ENCODE measurements at places on chromosomes 12 and 14.

DNA sequence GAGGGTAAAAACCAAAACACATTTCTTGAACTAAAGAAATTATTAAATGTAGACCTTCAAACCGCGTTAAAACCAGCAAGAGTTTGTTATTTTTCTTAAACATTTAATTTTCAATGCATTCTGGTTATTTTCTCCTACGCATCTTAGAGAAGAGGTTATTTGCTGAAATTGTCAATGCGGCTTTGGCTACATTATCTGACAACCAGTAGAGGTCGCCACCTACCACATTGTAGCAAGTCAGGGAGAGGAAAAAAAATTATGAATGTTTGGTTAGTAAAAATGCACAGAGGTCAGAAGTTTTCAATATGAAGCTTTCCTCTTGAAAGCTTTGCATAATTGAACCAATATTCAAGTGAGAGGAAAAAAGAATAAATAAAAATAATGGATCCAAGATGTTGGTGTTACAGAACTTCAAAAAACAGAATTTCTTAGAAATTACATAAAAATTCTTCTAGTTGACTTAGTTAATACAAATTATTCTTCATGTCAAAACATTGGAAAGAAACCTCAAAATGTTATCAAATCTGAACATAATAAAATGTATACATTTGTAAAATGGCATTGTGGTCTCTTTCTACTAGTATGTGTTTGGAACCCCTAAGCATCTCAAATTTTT, 159.4 kb upstream of the TMTC2 start:
- DNase-seq: peak; percentile 49

- no peak for DNase-seq
Observed at GRCh38 chr14:63747846-63748245, 20.0 kb upstream of the SGPP1 start.

GRCh38 chr14:43896044-43896443, 611.0 kb downstream of the FSCB start:
- DNase-seq: no peak

DNA sequence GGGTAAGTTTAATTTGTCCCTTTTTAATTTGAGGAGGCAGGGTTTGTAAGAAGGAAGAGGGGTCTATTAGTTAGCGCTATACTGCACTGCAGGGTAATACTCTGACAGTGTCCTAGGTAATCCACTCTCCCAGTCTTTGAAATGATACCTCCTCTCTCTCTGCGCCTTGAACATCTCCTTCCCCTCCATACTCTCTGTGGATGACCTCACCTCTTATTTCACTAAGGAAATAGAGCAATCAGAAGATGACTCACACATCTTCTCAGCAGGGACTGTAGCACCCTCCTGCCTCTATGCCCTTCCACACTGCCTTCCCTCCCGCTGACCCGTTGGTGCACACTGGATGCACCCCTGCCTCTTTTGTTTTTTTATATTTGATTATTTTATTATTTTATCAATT, 94.2 kb downstream of the GRIP1 start:
- DNase-seq: peak; percentile 56

DNA sequence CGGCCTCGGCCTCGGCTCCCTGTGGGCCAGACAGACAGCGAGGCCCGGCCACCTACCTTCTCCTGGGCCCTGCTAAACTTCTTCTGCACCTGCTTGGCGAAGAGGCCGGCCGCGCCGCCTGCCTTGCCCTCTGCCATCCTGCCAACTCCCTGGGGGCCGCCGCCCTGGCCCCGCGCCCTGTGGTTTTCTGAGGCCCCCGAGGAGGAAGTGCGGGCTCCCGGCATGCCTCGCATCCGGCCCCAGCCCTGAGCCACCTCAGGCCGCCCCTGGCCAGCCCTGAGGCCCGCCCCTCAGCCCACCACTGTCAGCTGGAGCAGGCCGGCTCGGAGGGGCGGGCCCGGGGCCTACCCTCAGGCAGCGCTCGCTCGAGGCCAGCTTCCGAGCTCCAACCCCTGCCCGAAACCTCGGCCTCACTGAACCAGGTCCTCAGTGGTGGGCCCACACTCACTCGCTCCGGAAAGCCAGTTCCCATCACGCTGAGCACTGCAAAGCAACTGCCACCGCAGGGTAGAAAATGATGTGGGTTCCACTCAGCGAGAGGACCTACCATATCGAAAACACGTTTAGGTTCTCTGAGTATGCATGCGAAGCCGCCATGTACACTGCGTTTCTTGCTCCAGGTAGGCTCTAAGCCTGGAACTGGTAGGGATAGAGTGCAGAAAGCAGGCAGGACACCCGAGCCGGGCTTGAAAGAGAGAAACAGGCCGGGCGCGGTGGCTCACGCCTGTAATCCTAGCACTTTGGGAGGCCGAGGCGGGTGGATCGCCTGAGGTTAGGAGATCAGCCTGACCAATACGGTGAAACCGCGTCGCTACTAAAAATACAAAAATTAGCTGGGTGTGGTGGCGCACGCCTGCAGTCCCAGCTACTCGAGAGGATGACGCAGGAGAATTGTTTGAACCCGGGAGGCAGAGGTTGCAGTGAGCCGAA, at the start of gene BIN2:
Gene BIN2, minus strand, starts transcription at position 209 of the 930 bp plus-strand sequence. Its CDS starts 72 bp downstream, at position 137.
- no peak for DNase-seq

- DNase-seq: no peak
Observed at GRCh38 chr14:99747582-99748330, 45.5 kb upstream of the EML1 start.

DNA sequence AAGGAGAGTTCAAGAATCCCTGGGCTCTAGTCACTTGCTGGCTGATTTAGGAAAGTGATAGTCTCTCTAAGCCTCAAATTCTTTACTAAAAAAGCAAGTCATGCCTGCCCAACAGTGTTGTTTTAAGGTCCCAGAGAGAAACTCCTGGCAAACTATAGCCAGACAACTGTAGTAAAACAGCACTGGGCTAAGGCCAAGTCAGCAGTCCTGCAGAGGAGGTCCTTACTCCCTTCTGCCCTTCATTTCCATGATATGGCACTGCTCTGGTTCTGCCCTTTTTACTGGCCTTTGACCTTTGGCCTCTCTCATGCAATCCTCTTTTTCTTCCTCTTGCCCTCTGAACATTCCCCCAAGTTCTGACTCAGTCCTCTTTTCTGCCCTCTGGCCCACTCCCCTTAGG, 74.9 kb downstream of the VWF start:
- DNase-seq: no peak

DNA sequence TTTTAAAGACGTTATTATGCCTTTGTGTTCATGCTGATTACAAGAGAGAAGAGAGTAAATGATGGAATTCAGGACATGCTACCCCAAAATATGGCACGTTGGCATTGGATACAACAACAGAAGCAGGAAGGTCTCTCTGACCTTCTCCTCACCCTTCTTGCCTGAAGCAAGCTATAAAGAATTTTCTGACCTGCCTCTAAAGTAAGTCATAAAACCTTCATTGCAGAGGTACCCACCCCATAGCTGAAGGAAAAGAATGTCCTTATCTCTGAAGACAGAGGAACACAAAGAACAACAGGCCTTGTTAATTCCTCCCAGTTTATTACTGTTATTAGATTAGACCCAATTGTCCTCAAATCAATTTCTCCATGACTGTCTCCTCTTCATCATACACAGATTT, 176.2 kb downstream of the FBXL14 start:
- no peak for DNase-seq

DNA sequence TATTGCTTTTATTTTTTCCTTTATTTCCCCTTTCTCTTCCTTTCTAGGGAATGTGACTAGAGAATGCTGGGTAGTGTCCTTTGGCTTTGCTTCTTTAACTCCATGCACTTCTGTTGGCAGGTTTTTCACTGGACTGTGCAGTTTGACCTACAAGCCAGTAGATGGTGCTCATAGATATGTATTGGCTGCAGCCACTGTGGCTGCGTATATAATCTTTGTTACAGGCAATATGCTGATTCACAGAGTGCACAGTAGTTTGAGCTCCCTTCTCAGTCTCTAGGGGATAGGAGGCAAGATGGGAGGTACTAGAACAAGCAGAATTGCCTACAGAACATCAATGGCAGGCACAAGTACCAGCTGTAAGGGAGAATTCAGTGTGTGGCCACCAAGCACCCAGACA, 503.5 kb downstream of the LRFN5 start:
- peak; percentile 70 for DNase-seq

DNA sequence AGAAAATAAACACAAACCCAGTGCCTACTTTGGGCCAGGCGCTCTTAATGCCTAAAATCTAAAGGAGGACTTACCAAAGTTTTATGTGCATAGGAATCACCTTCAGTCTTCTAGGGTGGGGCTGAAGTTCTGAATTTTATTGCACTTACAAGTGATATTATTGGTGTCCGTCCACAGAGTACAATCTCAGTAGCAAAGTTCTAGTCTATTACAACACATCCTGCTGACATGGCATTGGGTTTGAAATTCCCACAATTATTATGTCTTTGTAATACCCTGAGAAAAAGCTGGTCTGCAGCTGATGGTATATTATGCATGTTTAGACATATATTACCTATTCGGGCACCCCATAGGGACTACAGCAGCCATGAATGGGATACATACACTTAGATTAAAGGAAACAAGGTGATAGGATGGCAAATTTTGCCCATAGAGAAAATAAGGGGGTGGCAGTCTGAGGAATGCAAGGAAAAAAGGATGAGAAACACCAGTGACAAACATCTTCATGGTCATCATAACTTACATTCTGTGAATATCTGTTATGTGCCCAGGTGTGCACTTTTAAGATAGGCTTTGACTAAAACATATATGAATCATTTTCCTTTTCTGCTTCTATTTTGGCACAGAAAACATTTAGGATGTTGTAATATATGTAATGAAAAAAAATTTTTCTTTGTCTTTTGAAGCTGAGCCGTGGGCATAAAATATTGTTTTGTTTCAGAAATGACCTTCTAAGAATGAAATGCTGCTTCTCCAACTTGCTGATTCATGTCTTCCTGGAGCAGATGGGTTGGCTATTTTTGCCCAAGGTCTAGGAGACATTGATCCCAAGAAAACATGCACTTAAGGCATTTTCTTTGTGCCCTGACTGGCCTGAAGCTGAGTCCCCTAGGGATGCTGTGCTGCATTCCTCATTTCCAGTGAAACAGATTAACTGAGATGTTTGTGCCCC, 27.2 kb upstream of the ALG10 start:
- DNase-seq: no peak

DNA sequence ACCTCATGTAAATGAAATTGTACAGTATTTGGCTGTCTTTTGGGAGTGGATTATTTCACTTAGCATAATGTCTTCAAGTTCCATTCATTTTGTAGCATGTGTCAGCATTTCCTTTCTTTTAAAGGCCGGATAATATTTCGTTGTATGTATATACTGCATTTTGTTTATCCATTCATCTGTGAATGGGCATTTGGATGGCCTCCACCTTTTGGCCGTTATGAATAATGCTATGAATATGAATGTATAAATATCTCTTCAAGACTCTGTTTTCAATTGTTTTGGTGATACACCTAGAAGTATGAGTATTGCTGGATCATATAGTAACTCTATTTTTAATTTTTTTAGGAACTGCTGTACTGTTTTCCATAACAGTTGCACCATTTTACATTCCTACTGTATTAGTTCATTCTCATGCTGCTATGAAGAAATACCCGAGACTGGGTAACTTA, 164.9 kb downstream of the DYRK2 start:
- peak; percentile 74 for DNase-seq

DNA sequence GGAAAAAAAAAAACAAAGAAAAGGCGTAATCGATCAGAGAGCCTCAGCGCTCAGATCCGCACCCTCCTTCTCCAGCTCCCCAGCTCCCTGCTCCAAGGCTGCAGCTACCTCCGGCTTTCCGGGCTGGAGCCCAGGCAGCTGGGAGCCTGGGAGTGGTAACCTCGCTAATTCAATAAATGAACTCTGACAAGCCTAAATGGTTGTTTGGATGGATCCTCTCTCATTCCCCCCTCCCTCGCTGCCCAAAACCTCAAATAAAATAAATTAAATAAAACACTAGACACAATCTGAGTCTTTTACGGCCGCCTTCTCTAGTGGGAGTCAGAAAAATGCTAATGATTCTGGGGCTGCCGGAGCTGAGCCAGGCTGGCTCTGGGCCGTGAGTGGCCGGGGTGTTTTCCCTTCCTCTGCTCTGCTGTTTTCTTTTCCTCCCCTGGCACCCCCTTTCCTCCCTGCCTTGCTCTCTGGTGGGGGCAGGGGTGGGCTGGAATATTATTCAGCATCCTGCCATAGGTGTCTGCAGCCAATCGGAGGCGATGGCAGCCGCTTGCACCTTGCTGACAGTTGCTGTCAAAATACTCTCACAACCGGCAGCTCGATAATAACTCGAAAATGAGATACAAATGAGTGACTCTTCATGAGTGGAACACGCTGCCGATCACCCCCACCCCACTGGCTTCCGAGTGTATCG, 76.1 kb downstream of the RBM19 start:
- DNase-seq: no peak

DNA sequence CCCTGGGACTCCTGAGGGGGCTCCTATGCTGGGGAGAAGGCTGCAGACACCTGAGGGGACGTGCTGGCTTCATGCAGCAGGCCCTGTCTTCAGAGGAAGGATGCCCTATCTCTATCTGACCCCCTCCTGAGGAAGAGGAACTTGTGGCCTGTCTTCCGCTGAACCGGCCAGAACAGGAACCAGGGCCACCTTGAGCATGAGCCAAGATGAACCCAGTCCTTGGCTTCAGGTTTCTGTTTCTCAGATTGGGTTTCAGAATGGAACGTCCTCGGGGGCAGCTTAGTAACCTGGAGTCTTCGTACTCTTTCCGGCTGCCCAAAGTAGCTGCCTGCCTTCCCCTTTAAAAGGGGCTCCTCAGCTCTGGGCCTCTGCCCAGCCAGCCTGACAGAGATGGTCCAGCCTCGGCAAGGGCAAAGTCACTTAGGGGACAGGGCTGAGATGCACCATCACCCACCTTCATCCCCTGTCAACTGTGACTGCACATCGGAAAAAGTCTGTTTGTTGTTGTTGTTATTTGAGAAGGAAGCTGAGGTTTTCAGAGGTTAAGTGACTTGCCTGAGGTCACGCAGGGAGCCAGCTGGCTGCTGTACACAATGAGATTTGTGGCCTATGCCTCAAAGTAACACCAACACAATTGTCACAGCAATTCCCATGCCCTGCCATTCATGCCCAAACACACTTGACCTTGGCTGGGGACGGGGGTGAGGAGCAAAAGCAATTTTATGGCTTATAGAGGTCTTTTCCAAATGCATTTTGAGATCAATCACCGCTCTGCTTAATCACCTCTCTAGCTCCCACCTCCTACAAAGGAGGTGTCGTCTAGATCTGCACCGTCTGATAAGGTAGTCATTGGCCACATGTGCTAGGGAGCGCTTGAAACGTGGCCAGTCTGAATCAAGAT, 13.4 kb downstream of the ASB2 start:
- peak; percentile 78 for DNase-seq

DNA sequence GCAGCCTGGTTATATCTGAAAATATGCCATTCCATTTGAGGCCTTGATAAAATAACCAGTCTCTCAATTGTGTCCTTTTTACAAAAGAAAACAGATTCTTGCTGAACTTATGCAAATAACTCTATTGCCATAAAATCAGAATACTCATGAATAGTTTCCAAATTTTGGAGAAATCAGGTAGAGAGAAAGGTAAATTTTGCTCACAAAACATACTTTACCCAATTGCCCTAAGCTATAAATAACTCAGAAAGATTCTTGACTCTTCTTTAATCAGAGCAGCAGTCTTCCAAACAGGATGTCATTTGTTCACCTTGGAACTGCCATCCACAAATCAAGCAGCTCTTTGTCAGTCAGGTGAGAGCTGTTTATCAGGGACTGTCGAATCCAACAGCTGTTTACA, 12.6 kb downstream of the ZNF26 start:
- no peak for DNase-seq

Data from ELR (cell line).